ENCODE measurements at places on chromosomes 4 and X.

GRCh38 chr4:105990933-105991332 is 95.7 kb downstream of the NPNT start:
- DNase-seq = no peak

- no peak for DNase-seq
Measured at GRCh38 chrX:85037114-85037513, 33.4 kb downstream of the APOOL start.

DNA sequence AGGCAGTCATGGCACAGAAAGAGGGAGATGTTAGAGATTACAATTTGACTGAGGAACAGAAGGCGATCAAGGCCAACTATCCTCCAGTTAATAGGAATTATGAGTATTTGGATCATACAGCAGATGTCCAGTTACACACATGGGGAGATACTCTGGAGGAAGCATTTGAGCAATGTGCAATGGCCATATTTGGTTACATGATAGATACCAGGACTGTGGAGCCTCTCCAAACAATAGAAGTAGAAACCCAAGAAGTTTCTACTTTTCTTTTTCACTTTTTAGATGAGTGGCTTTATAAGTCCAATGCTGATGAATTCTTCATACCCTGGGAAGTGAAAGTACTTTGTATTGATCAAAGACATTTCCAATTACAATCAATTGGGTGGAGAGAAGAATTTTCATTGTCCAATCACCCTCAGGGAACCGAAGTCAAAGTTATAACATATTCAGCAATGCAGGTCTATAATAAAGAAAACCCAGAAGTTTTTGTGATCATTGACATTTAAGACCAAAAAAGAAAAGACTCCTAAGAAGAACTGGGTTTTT is 139.1 kb downstream of the MAB21L2 start:
- DNase-seq = no peak

- peak; percentile 87 for DNase-seq
Measured at GRCh38 chr4:1870328-1870577, 940 bp upstream of the NSD2 start.

GRCh38 chrX:129779747-129780146 is at the start of gene SASH3:
Gene SASH3, plus strand, starts transcription at chrX:129779949. Its CDS starts 149 bp downstream, at chrX:129780098.
- DNase-seq = peak; percentile 56

GRCh38 chrX:49312176-49312575 is 8.7 kb downstream of the GAGE10 start:
- DNase-seq = no peak

DNA sequence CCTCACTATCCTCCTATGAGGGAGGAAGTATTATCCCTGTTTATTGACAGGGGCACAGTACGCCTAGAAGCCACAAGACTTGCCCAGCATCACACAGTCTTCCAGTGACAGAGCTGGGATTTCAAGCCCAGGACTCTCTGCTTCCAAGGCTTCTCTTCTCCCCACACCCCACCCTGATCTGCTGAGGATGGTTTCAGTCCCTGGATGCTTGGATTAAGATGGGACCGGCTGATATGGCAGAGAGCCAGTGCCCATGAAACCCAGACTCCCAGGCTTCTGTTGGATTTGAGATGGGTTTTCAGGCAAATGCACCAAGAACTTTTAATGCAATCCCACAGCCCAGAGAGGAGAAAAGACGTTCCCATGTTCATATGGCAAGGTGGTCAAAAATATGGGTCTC is 23.2 kb downstream of the EFNB1 start:
- no peak for DNase-seq

Measured in activated T-cell treated with anti-CD3 and anti-CD28 coated beads, Interleukin-2, amount 50 U/mL, for 1 hour (primary cell).